Mammary epithelial cell (primary cell): ENCODE measurements at places on chromosomes 4 and X. TPM values are rescaled to one million over a fixed set of nuclear protein-coding genes. Genes with fewer than 3 reads are reported as not detected.

DNA sequence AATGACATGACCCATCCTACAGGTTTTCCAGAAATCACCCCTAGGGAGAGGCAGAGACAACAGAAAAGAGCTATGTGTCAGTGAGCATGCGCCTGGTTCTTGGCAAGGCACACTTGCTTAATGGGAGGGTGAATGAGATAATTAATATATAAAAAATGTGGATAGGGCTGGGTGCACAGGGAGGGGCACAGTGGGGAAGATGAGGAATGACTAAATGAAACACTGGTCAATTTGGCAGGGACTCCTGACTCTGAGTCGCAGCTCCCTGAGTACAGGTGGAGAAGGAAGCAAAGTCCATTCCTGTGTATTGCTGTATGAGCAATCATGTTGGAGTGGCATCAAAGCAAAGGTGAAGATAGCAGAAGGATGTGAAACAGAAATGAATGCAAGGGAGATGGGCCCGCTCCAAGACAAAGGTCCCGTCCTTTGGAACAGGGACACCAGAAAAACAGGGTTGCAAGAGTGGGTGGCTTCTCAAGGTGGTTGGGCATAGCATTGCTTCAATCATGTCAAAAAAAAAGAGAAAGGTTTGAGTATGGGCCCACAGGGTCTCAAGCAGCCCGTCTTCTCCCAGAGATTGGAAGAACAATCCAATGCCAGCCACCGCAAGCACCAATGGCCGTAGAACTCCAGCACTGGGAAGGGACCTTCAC lies 278.4 kb upstream of the AGTR2 start:
- peak; percentile 79 for DNase-seq

Gene APLN
- 0.21 TPM in 1 of 2 replicates, not detected in the other for total RNA-seq

- no peak for DNase-seq
Measured at GRCh38 chr4:31005037-31005436, 284.9 kb downstream of the PCDH7 start.

Gene OPN1MW2
- not detected in 2 replicates for total RNA-seq

DNA sequence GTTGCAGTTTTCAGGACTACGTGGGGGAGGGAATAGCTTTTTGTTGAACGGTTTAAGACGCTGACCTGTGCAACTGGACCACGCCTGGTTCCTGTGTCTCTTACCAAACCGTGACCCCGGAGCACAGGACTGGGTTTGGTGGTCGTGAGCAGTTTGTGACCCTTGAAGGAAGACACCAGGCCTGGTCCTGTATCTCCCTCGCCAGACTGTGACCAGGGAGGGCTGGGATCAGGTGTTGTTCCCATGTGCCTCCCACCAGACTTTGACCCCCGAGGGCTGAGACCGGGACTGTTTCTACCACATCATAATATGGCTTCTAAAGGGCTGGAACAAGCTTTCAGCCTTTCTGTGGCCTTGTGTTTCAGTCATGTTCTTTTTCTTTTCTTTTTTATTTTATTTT lies 683 bp downstream of the EBP start:
- no peak for DNase-seq

DNA sequence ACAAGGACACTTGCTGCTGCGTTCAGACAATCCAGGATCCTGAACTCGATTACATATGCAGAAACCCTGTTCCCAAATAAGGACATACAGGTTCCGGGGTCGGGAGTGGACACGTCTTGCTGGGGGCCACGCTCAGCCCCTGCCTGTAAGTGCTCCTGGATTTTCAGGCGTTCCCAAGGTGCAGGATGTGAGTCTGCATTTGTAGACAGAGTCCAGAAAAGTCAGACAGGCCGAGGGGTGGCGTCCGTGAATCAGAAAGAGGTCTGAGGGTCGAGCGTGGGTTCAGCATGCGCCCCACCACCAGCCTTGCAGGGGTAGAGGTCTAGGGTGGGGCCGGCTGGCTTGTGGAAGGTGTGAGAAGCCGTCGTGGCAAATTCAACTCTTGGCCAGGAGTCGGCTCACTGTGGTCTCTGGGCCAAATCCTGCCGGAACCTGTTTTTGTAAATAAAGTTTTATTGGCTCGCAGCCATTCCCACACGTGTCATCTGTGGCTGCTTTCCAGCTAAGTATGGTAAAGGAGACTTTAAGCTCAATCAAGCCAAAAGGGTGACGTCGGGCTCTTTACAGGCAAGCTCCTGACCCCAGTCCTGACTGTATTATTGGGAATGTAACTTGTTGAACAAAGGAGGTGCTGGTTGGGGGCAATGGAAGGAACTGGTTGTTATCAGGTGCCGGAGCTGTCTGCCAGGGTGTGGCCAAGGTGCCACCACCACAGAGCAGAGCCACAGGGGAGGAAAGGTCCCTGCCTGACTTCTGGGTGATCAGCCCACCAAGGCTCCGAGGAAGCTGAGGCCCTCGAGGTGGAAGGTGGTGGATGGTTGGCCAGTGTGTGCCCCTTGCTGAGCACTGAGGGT lies 7.4 kb downstream of the DOK7 start:
- DNase-seq: no peak

DNA sequence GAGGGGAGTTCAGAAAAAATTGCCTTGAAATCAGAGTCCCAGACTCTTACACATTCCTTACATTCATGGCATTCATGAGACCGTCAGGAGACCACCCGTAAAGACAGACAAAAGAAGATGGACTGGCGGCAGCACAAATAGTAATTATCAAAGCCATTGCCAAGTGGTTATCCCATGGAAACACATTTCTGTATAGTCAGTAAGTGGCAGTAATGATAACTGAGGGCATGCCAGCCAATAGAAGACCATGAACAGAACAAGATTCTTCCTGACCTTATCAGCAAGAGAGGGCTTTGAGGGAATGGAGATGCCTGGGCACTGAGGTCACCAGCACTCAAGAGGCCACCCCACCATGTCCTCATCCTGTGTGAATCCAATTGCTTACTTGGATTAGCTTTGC lies 121.7 kb upstream of the HCCS start:
- no peak for DNase-seq

Gene PROM1
- 4.0 TPM for total RNA-seq
